ENCODE measurements at places on chromosomes 13 and 19. TPM values are rescaled to one million over a fixed set of nuclear protein-coding genes. Genes with fewer than 3 reads are reported as not detected.

DKKL1 gene
- total RNA-seq, result 0.62 TPM

STOML3 gene
- total RNA-seq, result not detected

ZNF607 gene
- total RNA-seq, result 10.9 TPM

VSTM2B gene
- not detected for total RNA-seq

ZNF791 gene
- total RNA-seq, result 40.9 TPM

TTC9B gene
- not detected for total RNA-seq

CERS1 gene
- total RNA-seq, result 0.55 TPM

STAP2 gene
- total RNA-seq, result 66.8 TPM

ATXN8OS gene
- not detected for total RNA-seq

ZNF835 gene
- total RNA-seq, result 3.9 TPM

All from ureter (tissue), 1 donor.